ENCODE measurements at places on chromosomes 5 and 9.
A peak's percentile ranks its signal among the peaks of the same experiment; 100 is the strongest.

DNA sequence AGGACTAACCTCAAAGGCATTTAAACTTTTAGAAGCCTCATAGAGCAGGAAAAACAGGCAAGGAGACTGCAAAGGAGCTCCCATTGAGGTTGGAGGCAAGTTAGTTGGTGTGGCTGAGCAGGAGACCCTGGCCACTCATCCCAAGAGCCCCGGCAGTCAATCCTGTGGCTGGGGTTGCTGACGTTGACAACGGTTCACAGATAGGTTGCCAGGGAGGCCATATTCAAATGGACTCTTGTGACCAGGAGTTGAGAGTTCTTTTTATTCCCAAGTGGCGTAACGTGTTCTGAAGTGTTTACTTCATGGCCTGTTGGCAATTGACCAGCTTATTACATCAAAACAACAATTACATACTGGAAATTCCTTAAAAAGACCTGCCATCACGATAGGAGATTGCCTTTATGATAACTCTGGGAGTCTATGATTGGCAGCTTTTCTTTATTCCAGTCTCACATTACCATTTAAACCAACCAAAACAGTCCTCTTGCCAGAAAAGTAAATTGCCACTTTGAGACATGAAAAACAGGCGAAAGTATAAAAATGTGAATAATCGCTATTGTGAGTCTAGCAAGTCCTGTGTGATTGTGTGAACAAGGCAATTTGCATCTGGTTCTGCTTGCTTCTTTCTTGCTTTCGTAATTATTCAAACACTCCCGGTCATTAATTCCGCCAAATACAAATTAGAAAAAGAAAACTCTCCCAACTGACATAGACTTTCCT is 394.9 kb downstream of the MED10 start:
- no peak for DNase-seq

DNA sequence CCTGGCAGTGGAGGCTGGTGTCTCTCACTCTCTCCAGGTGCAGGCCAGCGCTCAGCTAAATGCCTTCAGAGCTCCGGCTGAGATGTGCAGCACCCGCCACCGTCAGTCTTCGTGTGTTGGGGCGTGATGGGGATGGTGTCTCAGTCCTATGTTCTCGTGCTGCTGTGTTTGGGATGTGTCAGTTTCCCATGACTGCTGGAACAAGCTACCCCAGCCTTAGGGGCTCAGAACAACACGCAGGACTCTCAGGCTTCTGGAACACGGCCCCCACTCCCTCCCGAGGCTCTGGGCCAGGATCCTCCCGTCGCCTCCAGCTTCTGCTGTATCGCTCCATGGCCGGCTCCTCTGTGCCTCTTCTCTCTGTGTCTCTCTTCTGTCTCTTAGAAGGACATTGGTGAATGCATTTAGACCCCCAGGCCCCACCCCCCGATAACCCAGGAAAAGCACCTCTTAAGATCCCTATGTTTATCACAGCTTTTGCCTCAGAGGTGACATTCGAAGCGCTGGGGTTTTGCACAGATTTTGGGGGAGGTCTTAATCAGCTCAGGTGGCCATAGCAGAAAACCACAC is 9.6 kb upstream of the CEP72 start:
- DNase-seq = no peak

GRCh38 chr5:115895821-115896220 is 54.1 kb downstream of the AP3S1 start:
- no peak for DNase-seq

- DNase-seq = no peak
Measured at GRCh38 chr5:17766031-17766430, 131.8 kb downstream of the TAF11L14 start.

- DNase-seq = no peak
Measured at GRCh38 chr5:77177576-77177975, 32.9 kb upstream of the PDE8B start.

DNA sequence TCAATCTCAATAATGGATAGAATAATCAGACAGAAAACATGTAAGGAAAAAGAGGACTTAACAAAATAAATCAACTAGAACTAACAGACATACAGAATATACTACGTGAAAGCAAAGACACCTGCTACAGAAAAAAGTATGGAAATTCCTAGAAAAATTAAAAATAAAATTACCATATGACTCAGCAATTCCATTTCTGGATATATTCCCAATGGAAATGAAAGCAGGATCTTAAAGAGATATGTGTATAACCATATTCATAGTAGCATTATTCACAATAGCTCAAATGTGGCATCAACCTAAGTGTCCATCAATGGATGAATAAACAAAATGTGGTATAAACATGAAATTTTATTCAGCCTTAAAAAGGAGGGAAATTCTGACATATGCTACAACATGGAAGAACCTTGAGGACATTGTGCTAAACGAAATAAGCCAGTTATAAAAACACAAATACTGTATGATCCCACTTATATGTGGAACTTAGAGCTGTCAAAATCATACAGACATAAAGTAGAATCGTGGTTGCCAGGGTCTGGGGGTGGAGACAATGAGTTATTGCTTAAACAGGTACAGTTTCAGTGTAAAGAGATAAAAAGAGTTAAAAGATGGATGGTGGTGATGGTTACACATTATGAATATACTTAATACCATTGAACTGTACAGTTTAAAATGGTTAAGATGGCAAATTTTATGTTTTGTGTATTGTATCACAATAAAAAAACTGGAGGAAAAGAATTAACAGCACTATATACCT is 6.9 kb downstream of the PLAA start:
- no peak for DNase-seq

DNA sequence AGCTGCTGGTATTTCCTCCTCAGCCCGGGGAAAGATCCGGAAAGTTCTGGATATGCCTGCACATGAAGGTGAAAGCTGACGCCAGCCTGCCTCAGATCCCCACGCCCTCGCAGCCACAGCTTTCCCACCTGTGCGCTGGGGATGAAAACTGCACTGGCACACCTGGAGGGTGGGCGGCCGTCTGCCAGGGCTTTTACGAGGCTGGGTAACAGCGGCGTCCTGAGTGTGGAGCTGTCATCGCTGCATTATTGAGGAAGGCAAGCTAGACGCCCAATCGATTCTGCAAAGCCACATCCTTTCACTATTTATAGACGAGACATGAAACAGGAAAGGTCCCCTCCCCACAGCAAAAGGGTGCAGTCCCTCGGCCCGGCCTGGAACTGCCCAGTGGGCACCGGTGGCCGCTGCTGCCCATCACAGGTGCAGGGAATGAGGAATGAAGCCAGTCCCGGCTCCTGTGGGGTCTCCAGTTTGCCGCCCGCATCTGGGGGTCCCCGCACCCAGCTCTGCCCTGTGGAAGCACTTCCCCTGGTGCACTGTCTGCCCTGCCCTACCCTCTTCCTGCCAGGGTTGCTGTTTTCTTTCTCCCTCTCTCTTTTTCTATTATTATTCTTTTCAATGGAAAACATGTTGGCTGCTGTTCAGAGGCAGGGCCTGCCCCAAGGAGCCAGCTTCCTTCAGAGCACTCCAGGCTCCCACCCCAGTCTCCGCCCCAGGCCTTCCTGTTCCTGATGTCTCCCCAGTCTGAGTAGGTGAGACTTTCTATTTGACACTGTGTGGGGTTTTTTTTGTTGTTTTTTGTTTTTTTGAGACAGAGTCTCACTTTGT is 7.0 kb downstream of the NOTCH1 start:
- DNase-seq = peak; percentile 56

Data from stimulated activated CD8-positive, alpha-beta memory T cell treated with anti-CD3 and anti-CD28 coated beads, Interleukin-2, amount 100 ng/mL, for 48 hours (primary cell).